ENCODE measurements at places on chromosomes 1 and 21.

GRCh38 chr1:115655306-115655663 is 13.5 kb downstream of the VANGL1 start:
- DNase-seq, result no peak

DNA sequence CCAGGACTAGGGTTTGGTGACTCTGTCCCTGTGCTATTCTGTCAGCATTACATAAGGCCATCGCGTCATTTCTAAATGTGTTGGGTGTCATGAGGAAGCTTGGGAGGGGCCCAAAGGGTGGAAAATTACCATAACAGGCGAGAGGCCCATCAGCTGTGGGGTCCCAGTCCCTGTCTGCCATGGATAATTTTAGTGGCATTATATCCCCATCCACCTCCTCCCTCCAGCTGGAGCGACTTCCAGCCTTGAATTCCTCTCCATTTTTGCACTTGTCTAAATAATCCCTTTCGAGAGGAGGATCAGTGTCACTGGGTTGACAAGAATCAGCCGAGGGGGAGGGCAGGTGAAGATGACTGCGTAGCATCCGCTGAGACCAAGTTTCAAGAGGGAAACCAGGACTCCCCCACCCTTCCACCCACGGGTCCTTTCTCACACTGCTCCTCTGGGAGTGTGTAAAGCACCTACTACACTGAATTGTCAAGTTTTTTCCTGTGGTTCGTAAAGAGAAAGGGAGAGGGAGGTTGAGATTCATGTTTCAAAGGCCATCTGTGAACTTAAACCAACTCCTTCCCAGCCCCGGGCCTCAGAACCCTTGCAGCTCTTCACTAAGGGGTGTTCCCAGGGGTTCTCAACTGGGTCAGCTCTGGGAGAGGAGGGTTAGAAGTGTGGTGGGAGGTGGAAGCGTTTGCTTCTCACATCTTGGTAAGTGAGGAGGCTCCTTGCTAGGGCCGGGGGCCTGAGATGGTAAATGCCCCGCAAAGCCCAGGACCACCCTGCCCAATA is 29.2 kb downstream of the VASH2 start:
- DNase-seq, result no peak

DNA sequence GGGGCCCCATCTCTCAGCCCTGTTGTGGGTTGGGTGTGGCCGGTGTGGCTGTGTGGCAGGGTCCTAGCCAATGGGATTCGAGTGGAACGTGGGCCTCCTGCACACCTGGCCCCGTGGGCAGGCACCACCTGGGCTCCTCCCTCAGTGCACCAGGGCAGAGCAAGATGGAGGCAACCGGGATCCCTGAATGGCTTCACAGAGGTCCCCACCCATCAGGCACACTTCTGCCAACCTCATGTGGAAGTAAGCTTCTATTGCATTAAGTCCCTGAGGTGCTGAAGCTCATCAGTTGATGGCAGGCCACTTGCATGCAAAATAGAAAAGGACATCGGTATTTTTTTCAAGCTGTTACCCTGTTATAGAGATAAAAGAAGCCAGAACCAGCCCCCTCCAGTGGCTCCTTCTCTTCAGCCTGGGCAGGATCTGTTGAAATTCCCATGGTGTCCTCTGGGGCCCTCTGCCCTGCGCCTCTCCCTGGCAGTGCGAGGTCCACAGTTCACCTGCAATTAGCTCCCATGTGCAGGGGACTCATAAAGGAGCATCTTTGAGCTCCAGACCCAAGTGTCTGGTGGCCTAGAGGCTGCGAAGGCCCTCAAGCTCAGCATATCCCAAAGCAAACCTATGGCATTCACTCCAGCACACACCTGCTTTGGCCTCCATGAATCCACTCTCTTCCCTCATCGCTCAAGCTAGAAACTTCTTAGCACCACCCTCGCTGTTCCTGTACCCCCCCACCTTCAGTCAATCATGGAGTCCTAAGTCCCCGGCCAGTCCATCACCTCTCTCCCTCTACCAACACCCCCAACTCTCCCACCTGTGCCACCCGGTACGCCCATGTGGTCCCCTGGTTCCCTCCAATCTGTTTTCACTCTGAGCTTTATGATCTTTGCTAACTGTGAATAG is 2.1 kb upstream of the SLC45A1 start:
- no peak for DNase-seq

GRCh38 chr1:170134521-170134920 is 11.2 kb upstream of the NTMT2 start:
- DNase-seq, result no peak

All from NCI-H1417 treated with DMSO at 0.1 percent for 48 hours (cell line).